Activated T-cell treated with anti-CD3 and anti-CD28 coated beads for 4 hours (primary cell): ENCODE measurements at places on chromosomes 2 and 18.
A peak's percentile ranks its signal among the peaks of the same experiment; 100 is the strongest.

DNA sequence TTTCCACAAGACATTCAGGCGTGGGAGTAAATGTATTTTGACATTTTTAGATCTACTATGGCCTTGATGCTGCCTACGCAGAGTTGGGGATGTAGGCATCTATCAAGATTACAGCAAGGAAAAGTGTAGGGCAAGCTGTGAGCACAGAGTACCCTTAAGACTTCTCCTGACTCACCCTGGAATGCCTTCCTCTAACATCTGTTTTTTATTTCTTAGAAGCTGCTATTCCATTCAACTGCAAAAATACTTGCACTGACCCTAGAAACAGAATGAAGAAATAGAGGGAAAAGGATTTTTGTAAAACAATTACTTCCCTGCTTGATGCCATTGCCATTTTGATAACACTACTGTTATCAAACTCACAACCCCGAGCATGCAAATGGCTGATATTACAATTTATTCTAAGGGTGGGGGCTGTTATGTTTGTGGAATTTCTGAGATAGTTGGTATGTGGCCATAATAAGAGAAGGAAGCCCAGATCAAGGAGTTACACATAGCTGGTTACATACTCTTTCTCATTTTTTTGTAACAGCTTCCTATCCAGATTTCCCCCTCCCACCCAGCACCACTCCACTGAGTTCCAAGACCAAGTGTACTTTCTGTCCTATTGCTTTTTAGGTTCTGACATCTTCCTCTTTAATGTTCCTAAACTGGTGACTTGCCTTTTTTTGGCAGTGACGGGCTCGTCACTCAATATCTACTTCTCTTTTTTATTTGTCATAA lies 6.0 kb upstream of the ROCK1 start:
- DNase-seq, result no peak

DNA sequence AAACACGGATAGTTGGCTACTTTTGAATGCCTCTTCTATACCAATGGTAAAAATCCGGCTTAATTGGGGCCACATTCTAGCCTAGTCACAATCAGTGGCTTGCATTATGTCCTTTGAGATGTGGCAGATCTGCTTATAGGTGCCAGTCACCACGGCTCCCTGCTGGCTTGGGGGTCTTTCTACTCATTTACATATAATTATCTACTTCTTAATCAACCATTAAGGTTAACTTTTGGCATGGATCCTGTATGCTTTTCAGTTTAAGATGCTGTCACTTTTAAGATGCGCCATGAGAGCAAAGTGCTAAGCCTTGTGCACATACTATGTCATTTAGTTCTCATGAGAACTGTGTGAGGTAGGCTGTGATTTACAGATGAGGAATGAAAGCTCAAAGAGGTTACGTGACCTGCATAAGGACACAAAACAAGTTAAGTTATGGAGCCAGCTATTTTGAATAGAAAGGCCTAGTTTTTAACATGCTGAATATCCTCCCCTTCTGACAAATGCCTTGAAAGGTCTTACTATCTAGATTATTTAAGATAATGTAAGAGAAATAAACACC lies 4.1 kb downstream of the NEDD4L start:
- DNase-seq, result no peak

DNA sequence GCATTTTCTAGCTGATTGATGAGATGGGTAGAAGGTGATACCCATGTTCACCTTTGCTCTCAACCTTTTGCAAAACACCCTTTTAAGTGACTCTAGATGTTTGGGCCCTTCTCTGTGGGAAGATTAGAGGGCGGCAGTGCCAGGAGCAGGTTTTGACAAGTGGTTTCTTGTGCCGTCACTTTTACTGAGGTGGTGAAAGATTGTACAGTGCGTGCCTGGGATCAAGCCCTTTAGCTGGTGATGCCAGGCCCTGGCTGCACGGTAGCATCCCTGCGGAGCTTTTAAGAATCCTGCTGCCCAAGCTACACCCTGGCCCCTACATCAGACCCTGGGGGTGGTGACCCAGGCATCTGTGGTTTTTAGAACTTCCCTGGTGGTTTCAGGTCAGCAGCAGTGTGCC lies 29.1 kb downstream of the MTCL1 start:
- DNase-seq, result no peak

- no peak for DNase-seq
Observed at GRCh38 chr2:44768438-44769236, 172.9 kb upstream of the SIX3 start.

GRCh38 chr2:43305517-43305916 lies 79.1 kb upstream of the ZFP36L2 start:
- no peak for DNase-seq

GRCh38 chr2:23404426-23404825 lies 19.4 kb downstream of the KLHL29 start:
- DNase-seq, result no peak

GRCh38 chr2:132646540-132647108 lies 23.4 kb downstream of the LYPD1 start:
- DNase-seq, result no peak

DNA sequence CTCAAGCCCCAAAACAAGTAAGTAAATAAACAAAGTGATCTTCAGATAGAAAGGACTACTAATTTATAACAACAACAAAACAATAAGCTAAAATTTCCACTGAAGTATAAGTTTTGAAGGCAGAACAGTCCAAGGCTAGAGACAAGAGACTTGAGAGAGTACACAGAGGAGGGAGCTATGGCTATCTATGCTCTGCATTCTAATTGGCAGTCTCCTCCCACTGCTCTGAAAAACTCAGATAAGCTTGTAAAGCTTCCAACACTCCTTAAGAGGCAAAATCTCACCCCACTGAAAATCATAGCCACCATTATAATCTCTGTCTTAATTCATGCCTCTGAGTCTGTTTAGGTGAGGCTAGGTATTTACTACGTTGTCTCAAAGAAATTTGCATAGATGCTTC lies 714.6 kb upstream of the LRATD1 start:
- DNase-seq, result no peak

DNA sequence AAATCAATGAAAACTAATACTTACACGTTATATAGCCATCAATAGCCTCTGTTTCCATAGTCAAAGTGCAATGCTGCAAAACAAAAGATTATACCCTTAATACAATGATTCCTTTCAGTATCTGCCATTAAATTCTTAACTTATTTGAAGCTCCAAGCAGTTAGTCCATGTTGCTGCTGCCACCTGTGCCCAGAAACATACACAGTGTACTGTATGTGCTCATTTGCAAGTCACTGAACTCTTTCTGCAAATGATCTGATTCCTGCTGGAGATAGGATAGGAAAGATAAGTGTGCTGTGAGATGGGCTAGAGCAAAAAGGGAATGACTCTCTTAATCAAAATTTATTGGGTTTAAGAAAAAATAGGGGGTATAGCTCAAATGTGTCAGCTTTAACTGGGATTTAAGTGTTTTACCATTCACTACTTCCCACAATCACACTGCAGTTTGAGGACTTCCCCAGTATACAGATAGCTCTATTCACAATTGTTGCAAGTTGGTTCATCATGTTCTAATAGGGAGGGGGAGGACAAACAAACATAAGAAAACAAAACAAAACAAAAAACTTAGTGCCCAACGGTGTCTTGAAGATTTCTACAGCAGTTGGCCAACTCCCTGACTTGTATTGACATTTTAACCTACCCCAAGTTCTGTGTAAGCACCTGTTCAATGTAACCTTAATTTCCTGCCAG lies 2.7 kb downstream of the IKZF2 start:
- DNase-seq, result no peak

DNA sequence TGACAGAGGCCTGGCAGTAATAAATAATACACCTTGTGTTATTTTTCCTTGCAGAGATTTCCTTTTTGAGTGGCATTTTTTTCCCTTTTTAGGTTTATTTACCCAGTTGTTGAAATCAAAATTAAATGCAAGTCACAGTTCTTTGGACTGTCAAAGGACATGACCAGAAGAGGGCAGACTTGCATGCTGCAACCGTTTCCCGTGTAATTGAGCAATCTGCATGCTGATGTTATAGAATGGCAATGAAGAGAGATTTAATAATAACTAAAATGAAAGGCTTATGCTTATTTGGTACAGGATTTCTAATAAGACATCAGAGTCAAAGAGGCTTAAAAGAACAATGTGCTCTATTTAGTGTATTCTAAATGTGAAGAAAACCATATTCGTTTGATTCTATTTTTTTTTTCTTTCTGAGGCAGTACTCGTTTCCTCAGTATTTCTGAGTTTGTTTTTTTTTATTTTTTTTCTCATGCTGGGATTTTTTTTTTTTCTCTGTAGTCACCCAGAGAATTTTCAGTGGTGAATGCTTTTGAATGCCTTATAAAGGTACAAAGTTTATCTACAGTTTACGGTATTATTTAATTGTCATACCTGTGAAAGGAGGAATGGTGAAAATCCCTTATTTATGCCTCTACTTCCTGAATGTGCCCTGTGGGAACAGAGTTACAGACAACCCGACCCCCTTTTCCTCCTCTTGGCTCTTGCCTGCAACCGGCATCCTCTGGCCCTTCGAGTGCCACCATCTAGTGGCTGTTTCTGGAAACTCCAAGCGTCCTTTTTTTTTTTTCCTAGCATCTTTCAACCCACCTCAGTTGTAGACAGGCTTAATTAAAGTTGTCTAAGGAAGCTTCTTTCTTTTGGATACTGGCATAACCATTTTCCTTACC lies 368.5 kb downstream of the LRRTM1 start:
- DNase-seq, result no peak

DNA sequence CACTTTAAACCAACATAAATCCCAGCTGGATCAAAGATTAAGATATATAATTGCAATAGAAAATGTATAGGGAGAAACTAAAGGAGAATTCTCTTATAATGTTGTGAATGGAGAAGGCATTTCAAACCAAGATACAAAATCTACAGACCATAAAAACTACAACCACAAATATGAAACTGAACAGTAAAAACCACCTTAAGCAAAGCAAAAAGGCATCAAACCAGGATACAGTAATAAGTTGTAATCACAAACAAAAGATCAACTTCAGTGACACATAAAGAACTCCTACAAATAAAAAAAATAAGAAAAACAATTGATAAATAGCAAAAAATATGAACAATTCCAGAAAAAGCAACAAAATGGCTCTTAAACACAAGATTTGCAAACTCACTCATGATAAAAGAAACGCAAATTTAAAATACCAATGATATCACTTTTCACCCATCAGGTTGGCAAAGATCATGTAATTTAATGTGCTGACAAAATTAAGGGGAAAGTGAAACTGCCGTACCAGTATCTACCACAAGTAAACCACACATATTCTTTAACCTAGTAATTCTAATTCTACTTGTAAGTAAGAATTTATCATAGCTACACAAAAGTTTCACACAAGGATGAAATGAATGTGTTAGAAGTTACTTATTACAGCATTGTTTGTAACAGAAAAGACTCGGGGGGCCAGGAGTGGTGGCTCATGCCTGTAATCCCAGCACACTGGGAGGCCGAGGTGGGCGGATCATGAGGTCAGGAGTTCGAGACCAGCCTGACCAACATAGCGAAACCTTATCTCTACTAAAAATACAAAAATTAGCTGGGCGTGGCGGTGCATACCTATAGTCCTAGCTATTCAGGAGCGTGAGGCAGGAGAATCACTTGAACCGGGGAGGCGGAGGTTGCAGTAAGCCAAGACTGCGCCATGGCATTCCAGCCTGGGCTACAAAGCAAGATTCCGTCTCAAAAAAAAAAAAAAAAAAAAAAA lies 101.9 kb downstream of the USP34 start:
- DNase-seq, result no peak

DNA sequence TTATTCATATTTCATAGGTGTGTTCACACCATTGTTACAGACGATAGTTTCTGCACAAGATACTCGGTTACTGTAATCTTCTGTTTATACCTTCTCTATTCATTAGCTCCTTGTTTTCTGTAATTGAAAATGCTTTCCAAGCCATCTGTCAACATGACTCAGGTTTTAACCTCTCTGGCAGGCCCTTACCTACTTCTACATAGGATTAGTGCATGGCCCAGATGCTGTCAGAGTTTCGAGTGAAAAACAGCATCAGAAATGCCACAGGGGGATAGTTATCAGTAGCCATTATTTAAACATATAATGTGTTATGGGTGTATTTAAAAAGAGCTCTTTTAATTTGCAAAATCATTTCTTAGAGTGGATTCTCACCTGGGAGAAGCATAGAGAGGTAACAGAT lies 596.4 kb downstream of the FBXO15 start:
- DNase-seq, result no peak

GRCh38 chr2:4135765-4136164 lies 432.4 kb downstream of the DCDC2C start:
- DNase-seq, result no peak

DNA sequence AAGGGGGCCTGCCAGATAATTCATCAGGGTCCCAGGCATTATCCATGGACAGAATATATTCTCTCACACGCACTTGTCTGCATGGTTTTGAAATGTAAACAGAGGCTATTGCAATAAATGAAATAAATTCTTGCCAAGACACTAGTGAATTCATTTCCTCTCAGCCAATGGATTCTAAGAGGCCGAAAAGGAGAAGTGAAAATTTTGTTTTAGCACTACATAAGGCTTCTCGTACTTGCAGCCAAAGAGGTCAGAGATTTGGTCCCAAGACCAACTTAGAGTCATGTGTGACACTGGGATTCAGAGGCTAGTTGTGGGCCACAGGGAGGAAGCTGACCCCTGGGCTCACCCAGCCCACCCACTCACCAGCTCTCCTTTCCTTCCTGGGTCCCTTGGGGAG lies 184.1 kb upstream of the GLI2 start:
- DNase-seq, result no peak

DNA sequence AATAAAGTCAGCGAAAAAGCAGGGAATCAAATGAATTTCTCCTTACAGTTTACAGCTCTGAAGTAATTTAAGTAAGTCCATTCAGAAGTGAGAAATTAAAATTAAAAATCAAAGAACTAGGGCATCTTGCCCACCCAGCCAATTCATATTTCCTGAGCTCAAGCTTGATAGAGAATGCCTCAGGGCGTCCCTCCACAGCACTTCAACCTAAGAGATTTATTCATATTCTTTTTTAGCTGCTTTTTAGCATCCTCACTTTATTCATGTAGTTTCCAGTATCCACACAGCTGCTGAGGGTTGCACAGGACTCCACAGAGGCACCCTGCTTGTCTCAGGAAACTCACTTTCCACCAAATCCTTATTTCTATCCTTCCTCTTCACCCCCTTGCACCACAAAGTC lies 900.3 kb downstream of the BCL11A start:
- no peak for DNase-seq

- DNase-seq, result peak; percentile 30
Observed at GRCh38 chr2:100580367-100581276, 17.8 kb downstream of the PDCL3 start.

DNA sequence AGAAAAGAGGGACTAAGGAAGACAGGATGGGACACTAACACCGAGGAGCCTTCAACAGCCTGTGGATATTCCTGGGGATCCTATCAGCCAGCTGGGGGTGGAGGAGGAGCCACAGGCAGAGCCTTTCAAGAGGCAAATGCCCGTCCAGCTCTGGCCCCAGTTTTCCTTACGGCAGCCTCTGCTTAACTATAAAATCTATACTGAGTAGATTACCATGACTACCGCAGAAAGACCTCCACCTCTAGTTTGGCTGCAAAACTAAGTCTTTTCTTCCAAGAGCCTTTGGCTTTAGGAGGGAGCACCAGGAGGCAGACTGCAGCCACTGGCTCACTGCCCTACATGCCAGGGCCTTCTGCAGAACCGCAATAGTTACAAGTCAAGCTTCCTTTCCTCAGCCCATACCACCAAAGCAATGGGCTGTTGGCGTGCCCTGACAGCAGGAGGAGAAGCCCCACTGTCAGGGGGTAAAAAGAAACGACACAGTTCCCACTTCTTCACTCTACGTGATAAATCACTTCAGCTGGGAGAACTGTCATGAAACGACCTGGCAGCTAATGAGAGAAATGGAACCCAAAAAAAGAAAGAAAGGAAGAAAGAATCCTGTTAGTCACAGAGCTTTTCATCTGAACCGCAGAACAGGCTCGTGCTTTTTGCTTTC lies 25.1 kb upstream of the CREB1 start:
- DNase-seq, result no peak
